Smooth muscle cell of trachea (primary cell): ENCODE measurements at places on chromosomes 3 and 15. TPM values are rescaled to one million over a fixed set of nuclear protein-coding genes. Genes with fewer than 3 reads are reported as not detected.

Gene SLC2A2
- not detected in 2 replicates for total RNA-seq

Gene SEMA6D
- 6.6 and 11.5 TPM in 2 replicates for total RNA-seq

Gene TMEM207
- not detected in 2 replicates for total RNA-seq

Gene RFT1
- total RNA-seq = 10.6 and 14.4 TPM in 2 replicates

Gene TIMP4
- total RNA-seq = 15.6 and 23.3 TPM in 2 replicates

Gene MEX3B
- 3.2 and 6.6 TPM in 2 replicates for total RNA-seq

Gene AQP9
- not detected in 2 replicates for total RNA-seq

Gene CPNE4
- not detected in 2 replicates for total RNA-seq

Gene HYAL1
- total RNA-seq = 4.2 and 6.1 TPM in 2 replicates

Gene RPS27L
- total RNA-seq = 317 and 373 TPM in 2 replicates

Gene MEF2A
- 42.2 and 49.9 TPM in 2 replicates for total RNA-seq

Gene THPO
- 0.15 and 0.83 TPM in 2 replicates for total RNA-seq

Gene AGBL1
- not detected in 2 replicates for total RNA-seq

Gene IQCB1
- 6.1 and 18.2 TPM in 2 replicates for total RNA-seq

Gene GOLGA6L4
- total RNA-seq = 1.2 and 3.6 TPM in 2 replicates

Gene HIGD2B
- 0.15 TPM in 1 of 2 replicates, not detected in the other for total RNA-seq

Gene IQCF5
- not detected in 2 replicates for total RNA-seq

Gene PATL2
- 1.2 and 1.3 TPM in 2 replicates for total RNA-seq

Gene TGM4
- total RNA-seq = not detected in 2 replicates

Gene VEPH1
- 63.0 and 91.0 TPM in 2 replicates for total RNA-seq

Gene ACP3
- total RNA-seq = 0.99 and 4.5 TPM in 2 replicates

Gene XCR1
- under 0.01 TPM in 1 of 2 replicates, not detected in the other for total RNA-seq

Gene ADGRG7
- total RNA-seq = not detected in 2 replicates

Gene NEK4
- 25.2 and 27.3 TPM in 2 replicates for total RNA-seq

Gene ITIH1
- total RNA-seq = not detected in 2 replicates

Gene TRNT1
- 24.6 and 24.7 TPM in 2 replicates for total RNA-seq

Gene FOXB1
- total RNA-seq = not detected in 2 replicates

Gene SRGAP3
- 6.1 and 7.8 TPM in 2 replicates for total RNA-seq

Gene MYL3
- total RNA-seq = not detected in 2 replicates

Gene KCNAB1
- under 0.01 and 2.8 TPM in 2 replicates for total RNA-seq

Gene TM6SF1
- 3.0 and 3.3 TPM in 2 replicates for total RNA-seq

Gene ROBO2
- 1.0 and 2.8 TPM in 2 replicates for total RNA-seq

Gene CHRNB4
- not detected in 2 replicates for total RNA-seq

Gene CD200
- total RNA-seq = not detected in 2 replicates

Gene KNL1
- 1.2 and 28.2 TPM in 2 replicates for total RNA-seq

Gene MUC20
- total RNA-seq = under 0.01 and 0.50 TPM in 2 replicates

Gene NLGN1
- total RNA-seq = 1.0 and 3.3 TPM in 2 replicates

Gene SLC6A6
- total RNA-seq = 11.4 and 14.8 TPM in 2 replicates

Gene RYR3
- not detected in 2 replicates for total RNA-seq

Gene ZNF774
- 1.5 and 1.9 TPM in 2 replicates for total RNA-seq

Gene RHCG
- total RNA-seq = not detected in 2 replicates

Gene CPLX3
- total RNA-seq = not detected in 2 replicates

Gene FBXO40
- total RNA-seq = under 0.01 TPM in 1 of 2 replicates, not detected in the other

Gene IL5RA
- not detected in 2 replicates for total RNA-seq

Gene SCN11A
- total RNA-seq = under 0.01 and 0.17 TPM in 2 replicates

Gene DPPA4
- not detected in 2 replicates for total RNA-seq

Gene RLBP1
- total RNA-seq = not detected in 2 replicates

Gene SEMA5B
- not detected in 2 replicates for total RNA-seq

Gene SMAD6
- 16.6 and 23.3 TPM in 2 replicates for total RNA-seq

Gene TNFSF10
- total RNA-seq = 5.1 and 9.7 TPM in 2 replicates
